Thyroid gland (tissue), 4 donors: ENCODE measurements at places on chromosomes 1 and 21. TPM values are rescaled to one million over a fixed set of nuclear protein-coding genes. Genes with fewer than 3 reads are reported as not detected.

DNA sequence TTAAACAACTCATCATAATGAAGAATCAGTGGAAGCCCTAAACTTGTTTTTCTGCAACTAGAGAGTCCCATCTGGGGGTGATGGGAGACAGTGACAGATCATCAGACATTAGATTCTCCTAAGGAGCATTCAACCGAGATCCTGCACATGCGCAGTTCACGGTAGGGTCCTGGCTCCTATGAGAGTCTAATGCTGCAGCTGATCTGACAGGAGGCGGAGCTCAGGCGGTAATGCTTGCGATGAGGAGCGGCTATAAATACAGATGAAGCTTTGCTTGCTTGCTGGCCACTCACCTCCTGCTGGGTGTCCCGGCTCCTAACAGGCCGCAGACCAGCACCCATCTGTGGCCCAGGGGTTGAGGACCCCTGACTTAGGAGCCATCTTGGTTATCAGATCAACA lies 247.2 kb downstream of the FMN2 start:
- H3K36me3 ChIP-seq, result no peaks in the 10 kb centered on the region
- no peak for DNase-seq
- H3K27me3 ChIP-seq, result no peaks in the 10 kb centered on the region
- no peak overlapping the region for H3K4me3 ChIP-seq

The MYOC gene
- total RNA-seq, result 12.9 TPM

GRCh38 chr1:223756806-223757700 lies 44.7 kb downstream of the CAPN2 start:
- DNase-seq, result no peak
- H3K27ac ChIP-seq, result no peak overlapping the region
- H3K36me3 ChIP-seq, result peaks cover 48% of the 10 kb centered on the region
- H3K4me3 ChIP-seq, result no peak overlapping the region

The PDPN gene
- 20.1 TPM for total RNA-seq

The OLIG2 gene
- not detected for total RNA-seq

DNA sequence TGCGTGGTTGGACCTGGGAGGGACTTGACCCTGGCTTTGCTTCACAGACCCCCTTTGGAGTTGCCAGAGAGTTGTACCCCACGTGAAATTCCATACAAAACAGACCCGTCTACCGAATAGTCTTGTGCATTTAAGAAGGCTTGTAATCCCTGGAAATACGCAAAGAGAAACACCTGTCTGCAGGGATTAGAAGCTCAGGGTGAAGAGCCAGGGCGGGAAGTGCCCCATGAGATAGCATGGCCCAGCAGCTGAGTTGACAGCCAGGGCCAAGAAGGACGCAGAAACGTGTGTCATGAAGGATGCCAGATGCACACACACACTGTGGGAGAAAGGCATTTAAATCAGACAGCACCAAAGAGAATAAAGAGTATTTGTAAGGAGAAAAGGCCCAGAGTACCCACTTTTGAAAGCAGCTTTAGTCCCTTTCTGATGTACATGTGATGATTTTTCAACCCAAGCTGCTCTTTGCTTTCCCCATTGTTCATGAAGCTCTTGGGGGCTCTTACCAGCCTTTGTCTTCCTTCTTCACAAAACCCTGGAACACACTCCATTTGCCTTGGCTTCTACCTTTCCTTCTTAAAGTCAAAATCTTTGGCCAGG lies 46.6 kb downstream of the PCP4 start:
- no peaks in the 10 kb centered on the region for H3K36me3 ChIP-seq
- no peak overlapping the region for H3K27ac ChIP-seq
- no peak overlapping the region for H3K4me3 ChIP-seq
- H3K4me1 ChIP-seq, result no peaks in the 10 kb centered on the region
- H3K27me3 ChIP-seq, result no peaks in the 10 kb centered on the region

The PRR9 gene
- total RNA-seq, result not detected

- no peaks in the 10 kb centered on the region for H3K36me3 ChIP-seq
- no peaks in the 10 kb centered on the region for H3K27me3 ChIP-seq
- peak; percentile 95 for DNase-seq
- peaks cover 43% of the 10 kb centered on the region for H3K4me1 ChIP-seq
These were observed at the start of gene IQCC for GRCh38 chr1:32205401-32206370. Gene IQCC (plus strand): TSS chr1:32205671. CDS start chr1:32205682, 11 bp downstream.

- peak; percentile 82 for DNase-seq
- H3K4me3 ChIP-seq, result no peak overlapping the region
- H3K27ac ChIP-seq, result no peak overlapping the region
- H3K36me3 ChIP-seq, result peaks cover 2% of the 10 kb centered on the region
- peaks cover 14% of the 10 kb centered on the region for H3K4me1 ChIP-seq
- H3K27me3 ChIP-seq, result no peaks in the 10 kb centered on the region
These were observed 3.6 kb upstream of the SETDB1 start for GRCh38 chr1:150922519-150922975.

The C8B gene
- total RNA-seq, result not detected

DNA sequence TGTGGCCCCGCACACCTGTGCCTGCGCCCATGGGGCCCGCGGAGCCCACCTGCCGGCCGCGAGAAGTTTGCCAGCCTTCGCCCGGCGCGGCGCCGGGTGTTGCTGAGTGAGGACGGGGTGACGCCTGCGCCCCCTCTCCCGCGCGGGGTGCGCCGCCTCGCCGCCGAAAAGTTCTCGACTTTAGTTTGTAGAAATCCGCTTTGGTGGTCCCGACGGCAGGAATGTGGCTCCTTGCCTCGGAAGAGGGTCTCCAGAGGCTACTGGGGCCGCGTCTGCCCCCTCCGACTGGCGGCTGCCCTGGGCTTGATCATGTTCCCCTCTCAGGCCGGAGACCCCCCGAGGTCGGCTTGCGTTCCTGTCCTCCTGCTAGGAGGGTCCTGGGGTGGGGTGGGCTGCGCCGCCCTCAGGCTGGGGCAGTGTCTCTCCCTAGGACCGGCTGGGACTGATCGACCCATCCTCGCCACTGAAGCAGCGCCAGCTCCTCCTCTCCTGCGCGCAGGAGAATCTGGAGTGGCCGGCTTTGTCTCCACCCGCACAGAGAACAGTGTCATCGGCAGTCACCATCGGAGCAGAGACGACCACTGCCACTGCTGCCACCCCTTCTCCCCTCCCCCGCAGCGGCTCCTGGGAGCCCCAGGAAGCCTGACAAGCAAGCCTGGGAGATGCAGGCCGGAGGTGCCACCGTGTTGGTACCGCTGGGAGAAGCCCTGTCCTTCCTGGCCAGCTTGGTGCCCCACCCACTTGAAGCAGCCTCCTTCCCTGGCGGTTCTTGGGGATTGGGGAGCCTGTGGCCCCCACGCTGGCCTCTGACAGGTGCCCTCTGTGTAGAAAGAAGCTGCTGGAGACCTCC lies 553 bp upstream of the SLC30A2 start:
- H3K4me1 ChIP-seq, result peaks cover 44% of the 10 kb centered on the region
- peak; percentile 41 for DNase-seq
- H3K4me3 ChIP-seq, result peak overlapping the region; percentile 19

GRCh38 chr1:202374099-202374498 lies 25.6 kb downstream of the PPP1R12B start:
- no peak overlapping the region for H3K4me3 ChIP-seq
- no peak overlapping the region for H3K27ac ChIP-seq
- H3K4me1 ChIP-seq, result no peaks in the 10 kb centered on the region
- no peaks in the 10 kb centered on the region for H3K27me3 ChIP-seq
- no peak for DNase-seq

DNA sequence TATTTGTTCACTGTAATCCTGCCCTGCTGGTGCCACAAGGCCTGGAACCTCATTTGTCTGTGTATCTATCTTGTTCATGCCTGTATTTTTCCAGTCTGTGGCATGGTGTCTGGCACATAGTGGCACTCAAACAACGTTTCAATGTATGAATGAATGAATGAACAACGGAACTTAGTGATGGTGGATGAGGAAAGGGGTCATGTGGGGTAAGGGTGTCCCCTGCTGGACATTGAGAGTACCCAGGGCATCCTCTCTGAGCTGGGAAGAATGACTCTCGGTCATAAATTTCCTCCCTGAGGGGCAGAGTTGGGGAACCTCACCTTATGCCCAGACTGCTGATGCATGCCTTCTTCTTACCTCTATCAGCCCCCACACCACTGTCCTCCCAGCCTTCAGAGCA lies 18.9 kb upstream of the ZNF683 start:
- H3K4me3 ChIP-seq, result no peak overlapping the region
- no peaks in the 10 kb centered on the region for H3K27me3 ChIP-seq
- H3K36me3 ChIP-seq, result no peaks in the 10 kb centered on the region
- DNase-seq, result no peak

The DDR2 gene
- 88.8 TPM for total RNA-seq
